ENCODE measurements at places on chromosomes 1 and 21.

DNA sequence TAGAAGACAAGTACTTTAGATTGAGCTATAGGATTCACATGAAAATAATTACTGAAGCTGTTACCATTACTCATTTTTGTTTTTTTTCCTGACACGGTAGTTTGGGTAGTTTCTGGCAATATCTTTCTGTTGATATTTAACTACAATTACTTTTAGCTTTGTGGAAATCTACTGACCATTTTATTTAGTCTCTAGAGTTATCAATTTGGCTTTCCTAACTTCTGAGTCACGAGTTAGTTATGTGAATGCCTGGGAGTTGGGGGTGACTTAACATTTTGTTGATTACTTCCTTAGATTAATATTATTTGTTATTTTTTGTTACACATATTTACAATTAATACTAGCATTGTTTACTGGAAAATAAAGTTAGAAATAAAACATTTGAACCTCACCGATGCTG lies 160.6 kb downstream of the HMCN1 start:
- DNase-seq = no peak

- no peak for DNase-seq
These were observed 233.8 kb upstream of the TMEM51 start for GRCh38 chr1:14919751-14920150.

DNA sequence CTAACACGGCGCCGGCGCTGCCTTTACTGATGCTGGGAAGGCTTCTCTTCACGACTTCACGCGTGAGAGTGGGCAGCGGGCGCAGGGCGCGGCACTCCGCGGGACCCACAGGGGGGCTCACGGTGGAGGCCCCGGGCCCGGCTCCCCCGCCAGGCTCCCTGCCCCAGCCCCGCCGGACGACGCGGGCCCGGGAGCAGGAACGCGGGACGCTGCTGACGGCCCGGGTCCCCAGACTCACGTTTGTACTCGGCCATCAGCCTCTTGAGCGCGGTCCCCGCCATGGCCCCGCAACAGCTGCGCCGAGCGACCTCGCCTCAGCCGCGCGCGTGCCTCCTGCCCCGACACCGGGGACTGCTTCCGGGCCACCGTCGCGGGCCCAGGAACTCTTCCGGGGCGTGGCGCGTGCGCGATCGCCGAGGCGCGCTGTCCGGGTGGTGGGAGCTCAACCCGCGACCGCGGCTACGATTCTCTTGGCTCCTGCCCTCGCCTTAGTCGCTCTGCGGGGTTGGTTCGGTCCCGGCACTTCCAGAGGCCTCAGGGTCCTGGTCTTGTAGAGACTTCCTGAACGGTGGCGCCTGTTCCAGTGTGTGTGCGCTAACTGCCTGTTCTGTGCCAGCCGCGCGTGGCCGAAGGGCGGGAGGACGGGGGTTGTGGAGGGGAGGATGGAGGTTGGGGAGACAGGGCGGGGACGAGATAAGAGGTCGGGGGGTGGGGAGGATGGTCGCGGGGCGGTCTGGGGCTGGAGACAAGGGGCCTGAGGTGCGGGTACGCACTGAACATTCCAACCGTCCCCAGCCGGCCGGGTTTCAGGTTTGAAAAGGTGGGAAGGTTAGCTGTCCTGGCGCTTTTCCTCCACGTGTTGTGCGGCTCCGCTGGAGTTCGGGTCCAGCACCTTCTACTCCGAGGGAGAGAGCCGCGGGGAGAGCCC lies at the start of gene UBE2G2:
Gene UBE2G2 (minus strand): TSS at position 353 of the 928 bp plus-strand sequence. CDS start 72 bp downstream, at position 281.
- DNase-seq = peak; percentile 90

DNA sequence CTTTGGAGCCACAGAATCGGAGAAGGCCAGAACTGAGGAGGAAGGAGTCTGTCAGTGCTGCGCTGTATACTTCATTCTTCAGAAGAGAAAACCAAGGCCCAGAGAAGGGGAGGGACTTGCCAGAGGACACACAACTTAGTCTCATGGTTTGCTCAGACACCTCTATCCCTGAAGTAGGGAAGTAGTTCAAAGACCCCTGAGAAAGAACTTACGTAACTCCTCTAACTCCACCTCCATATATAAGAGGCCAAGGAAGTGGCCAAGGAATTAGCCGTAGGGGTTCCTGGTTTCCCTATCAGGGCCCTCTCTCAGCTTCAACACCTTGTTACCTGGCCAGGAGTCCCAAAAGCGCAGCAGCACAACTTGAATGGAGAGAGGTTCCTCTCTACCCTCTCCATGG lies 580 bp upstream of the NECTIN4 start:
- no peak for DNase-seq

GRCh38 chr1:90987841-90988240 lies 34.0 kb downstream of the ZNF644 start:
- no peak for DNase-seq

DNA sequence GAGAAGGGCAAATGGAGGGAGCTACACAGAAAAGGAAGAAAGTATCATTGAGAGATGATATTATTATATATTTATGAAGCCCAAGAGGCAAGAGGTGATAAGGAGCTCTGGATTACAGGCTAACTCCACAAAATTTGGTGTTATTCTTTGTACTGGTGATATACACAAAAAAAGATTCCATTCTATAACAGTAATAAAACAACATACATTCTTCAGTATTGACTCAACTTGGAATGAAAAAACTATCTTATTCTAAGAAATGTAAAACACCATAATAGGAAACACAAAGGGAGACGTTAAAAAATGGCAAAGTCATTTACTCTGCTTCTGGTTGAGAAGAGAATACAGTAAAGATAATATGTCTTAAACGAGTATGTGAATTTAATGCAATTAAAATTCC lies 99.4 kb downstream of the TEX35 start:
- no peak for DNase-seq

DNA sequence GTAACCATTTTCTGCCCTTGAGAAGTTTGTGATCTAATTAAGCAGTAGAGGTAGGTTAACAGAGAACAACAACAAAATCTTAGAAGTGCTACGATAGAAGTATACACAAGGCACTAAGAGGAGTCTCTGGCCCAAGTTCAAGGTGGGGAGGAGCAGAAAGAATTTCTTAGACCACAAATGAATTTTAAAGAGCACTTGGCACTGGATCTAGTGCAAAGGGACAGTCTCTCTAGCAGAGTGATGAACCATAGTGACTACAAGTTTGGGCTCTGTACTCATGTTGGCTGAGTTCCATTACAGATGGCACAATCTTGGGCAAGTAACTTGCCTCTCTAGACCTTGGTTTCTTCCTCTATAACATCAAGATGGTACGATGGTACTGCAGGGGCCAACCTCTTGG lies 33.3 kb upstream of the PIGC start:
- DNase-seq = no peak

GRCh38 chr21:43842742-43843141 lies 22.3 kb upstream of the AGPAT3 start:
- DNase-seq = no peak

DNA sequence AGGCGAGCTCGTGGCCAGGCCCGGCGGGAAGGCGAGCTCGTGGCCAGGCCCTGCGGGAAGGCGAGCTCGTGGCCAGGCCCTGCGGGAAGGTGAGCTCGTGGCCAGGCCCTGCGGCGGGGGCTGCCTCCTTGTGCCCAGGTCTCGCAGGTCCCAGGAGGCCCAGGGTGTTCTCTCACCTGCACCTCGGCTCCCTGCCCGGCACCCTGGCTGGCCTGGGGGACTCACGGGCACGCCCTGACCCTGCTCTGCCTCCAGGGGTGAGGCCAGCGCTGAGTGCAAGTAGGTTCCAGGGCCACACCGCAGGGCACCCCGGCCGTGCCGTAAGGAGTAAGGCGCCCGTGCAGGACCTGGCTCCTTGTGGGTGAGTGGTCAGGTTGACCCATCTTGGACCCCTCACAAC lies 4.4 kb downstream of the SDF4 start:
- DNase-seq = no peak

DNA sequence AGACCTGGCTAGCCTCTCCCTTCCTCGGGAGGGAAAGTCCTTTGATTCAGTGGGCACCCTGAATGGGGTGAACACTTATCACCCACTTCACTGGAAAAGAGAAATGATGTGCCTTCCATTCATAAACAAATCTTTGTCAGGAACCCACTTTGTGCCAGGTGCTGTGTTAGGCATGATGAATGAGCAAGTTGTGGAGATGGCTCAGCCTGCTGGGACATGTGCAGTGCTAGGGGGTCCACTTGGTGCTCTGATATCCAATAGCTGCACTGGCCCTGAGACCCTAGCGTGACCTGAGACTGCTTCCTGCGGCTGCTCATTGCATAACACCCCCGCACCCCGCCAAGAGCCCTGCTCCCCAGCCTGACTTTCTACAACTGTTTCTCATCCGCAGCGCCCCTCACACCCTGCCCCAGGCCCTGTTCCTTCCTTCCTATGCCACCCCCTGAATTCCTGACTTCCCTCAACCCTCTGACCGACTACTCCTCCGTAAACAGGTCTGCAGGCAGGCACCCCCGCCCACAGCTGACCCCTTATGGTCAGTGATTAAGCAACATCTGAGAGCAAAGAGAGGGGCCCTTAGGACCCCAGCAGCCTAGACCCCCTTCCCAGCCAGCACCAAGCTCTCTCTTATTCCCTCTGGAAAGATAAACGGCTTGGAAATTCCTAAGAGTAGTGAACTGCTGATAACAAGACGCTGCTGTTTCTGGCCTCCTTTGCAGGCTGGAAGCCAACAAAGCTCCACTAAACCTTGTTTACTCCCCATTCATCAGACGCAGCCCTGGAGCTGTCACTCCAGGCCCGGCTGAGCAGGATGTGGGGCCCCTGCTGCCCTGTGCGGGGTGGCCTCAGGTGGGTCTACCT lies 12.9 kb downstream of the CSRP1 start:
- no peak for DNase-seq
